Stimulated activated CD4-positive, alpha-beta T cell treated with anti-CD3 and anti-CD28 coated beads, Interleukin-2, amount 100 ng/mL, for 24 hours (primary cell): ENCODE measurements at places on chromosomes 5 and 9.

- DNase-seq, result no peak
These were observed at the start of gene MYOT for GRCh38 chr5:137867664-137868063. Gene MYOT (plus strand): TSS chr5:137867860. CDS start chr5:137870652, 2,792 bp downstream.

DNA sequence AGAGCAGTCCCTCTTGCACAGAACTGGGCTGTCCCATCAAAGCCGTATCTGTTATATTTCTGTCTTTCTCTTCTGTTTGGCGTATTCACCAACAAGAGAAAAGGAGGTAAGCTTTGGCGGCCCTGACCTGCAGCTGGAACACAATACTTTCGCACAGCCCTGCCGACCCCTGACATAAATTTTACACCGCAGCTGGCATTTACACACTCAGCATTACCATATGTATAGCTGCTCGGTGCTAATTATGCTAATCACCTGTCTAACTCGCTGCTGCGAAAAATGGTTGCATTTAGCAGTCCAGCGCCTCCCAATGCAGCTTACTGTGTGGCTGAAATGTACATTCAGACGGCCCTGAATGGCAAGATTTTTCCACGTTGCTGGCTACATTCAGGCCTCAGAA, 20.8 kb downstream of the PTCH1 start:
- no peak for DNase-seq

DNA sequence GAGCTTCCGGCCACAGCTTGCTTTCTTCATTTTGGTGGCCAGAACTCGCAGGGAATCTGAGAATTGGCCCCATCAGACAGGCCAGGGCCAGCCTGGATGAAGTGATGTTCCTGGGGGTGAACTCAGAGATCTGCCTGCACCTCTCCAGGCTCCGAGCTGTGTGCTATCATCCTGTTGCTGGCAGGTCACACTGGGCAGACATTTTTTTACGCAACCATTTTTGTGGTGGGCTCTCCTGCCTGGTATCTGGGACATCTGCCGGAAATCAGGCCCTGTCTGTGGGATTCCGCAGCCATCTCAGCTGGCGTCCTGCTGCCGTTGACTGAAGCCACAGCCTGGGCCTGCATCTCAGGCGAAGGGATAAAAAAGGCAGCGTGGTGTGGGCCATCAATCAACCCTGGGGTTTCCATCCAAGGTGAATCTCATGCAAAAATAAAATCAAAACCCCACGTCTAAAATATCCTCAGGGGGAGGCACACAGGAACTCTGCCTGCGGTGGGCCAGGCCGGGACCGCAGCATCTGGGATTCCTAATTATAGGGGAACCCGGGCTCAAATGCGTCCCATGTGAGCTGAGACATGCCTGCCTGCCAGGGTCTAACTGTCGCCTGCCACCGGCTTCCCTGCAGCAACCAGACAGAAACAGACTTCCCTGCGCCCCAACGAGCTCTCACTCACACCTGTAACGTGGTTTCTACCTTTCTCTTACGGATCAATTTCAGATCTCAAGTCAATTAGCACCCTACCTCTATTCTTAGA, 174.3 kb downstream of the SYK start:
- no peak for DNase-seq

GRCh38 chr5:136474466-136474865, 109.1 kb upstream of the TRPC7 start:
- DNase-seq, result no peak

- no peak for DNase-seq
These were observed 128.9 kb downstream of the ERCC6L2 start for GRCh38 chr9:96004379-96004778.

DNA sequence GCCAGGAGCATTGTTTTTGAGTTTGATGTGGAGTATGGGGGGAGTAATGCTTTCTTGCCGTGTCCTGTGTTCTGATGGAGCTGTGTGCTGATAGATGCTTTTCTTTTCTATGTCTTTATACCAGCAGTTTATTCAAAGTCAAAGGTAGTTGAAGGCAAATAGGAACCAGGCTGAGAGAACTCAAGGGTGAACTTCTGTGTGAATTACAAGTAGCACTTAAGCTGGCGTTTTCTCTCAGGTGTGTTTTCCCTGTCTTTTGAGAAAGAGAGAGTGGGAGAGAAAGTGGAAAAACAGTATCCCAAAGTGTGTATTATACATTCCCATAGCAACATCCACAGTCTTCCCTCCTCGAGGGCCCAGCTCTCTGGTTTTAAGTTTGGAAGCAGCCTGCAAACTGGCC, 1.5 kb downstream of the TNFAIP8 start:
- no peak for DNase-seq

GRCh38 chr5:138457531-138458275, 7.6 kb upstream of the EGR1 start:
- no peak for DNase-seq

- no peak for DNase-seq
These were observed 66.5 kb upstream of the SMIM15 start for GRCh38 chr5:61228691-61229280.
